ENCODE measurements at places on chromosomes 4 and X.

DNA sequence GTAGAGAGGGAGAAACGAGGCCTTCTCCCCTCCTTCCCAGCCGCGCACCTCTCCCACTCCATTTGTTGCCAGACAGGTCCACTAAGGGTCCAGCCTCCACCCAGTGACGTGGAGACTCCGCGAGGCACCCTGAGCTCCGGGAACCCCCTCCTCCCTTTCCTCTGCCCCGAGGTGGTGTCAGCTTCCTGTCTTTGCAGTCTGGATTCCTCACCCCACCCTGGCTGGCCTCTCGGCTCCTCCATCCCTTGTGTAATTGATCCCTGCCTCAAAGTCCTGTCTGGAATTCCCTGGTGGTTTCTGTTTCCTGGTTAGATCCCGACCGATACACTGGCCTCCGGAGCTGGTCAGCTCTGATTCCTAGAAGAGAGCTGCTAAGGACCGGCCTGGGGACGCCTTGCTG lies 105.9 kb upstream of the SCOC start:
- DNase-seq = no peak

- DNase-seq = no peak
Observed at GRCh38 chr4:111494971-111495370, 650.3 kb upstream of the FAM241A start.

GRCh38 chr4:2043396-2044118 lies 15.6 kb upstream of the NAT8L start:
- no peak for DNase-seq

DNA sequence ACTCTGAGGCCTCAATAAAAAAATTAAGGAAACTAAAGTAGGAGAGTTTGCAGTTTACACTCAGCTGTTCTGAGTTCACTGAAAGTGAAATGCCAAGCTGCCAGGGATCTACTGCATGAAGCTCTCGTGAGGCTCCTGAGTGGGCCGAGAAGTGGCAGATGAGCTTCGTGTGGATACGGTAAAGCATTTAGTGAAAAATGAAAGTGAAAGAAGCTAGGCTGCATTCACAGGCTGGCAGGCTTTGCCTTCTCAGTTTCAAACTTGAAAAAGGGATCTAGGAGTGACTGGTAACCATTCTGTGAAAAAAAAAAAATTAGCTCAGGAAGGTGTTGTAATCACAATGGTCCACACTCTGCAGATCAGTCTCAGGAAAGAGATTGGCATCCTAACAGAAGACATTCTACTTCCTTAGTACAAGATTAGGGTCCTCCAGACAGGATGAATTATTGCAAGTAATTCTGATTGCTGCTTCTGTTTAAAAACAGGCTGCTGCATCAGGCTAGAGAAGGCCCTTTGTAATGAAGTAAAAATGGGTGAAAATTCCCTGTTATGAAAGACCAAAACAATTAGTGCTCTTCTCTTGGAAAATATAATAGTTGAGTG lies 679.9 kb downstream of the RPA4 start:
- DNase-seq = peak; percentile 73

Measured in activated CD4-positive, alpha-beta T cell treated with anti-CD3 and anti-CD28 coated beads, Interleukin-2, Interleukin-4, amounts not matched to agents 100 ng/mL and 50 ng/mL, durations not matched to agents 16 hours and 8 hours (primary cell).